Head of caudate nucleus (tissue), 42 donors: ENCODE measurements at places on chromosomes 4 and X.

- no peak for DNase-seq
Measured at GRCh38 chr4:1029529-1029928, 18.1 kb downstream of the FGFRL1 start.

GRCh38 chrX:35046660-35047296 is 104.2 kb downstream of the FAM47B start:
- DNase-seq = no peak

- no peak for DNase-seq
Measured at GRCh38 chrX:111282139-111282538, 11.9 kb upstream of the CAPN6 start.

GRCh38 chr4:102343964-102344519 is 1.2 kb downstream of the SLC39A8 start:
- DNase-seq = peak; percentile 40

DNA sequence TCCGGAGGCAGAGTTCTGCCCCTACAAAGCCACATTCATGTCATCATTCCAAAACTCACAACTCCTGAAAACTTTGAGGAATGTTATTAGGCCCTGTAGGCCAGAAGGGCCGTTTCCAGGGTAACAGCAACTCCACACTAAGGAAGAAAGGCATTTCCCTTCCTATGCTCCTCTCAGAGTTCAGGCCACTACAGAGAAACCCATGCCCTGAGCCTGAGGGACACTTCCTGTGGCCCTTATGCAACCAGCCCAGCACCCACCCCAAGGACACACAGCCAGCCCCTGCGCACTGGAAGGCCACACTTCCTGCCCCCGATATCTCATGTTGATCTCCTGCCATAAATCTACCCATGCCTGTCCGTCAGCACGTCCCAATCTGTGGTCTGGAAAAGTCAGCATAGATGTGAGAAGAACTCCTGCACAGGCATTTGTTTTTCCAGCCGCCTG is 289.3 kb downstream of the BCOR start:
- DNase-seq = no peak

GRCh38 chr4:48578132-48578968 is 88.3 kb downstream of the ZAR1 start:
- DNase-seq = no peak

- DNase-seq = no peak
Measured at GRCh38 chrX:152038804-152039203, 64.3 kb upstream of the GABRE start.

GRCh38 chrX:25527156-25527555 is 511.4 kb upstream of the ARX start:
- no peak for DNase-seq

DNA sequence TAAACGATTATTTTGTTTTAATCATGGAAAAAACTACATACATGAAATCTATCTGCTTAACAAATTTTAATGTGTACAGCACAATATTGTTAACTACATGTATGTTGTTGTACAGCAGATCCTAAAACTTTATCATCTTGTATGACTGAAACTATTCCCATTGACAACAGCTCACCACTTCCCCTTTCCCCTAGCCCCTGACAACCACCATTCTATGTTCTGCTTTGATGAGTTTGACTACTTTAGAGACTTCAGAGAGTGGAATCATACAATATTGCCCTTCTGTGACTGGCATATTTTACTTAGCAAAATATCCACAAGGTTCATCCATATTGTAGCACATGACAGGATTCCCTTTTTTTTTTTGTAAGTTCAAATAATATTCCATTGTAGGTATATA is 185.9 kb downstream of the CFAP299 start:
- no peak for DNase-seq

DNA sequence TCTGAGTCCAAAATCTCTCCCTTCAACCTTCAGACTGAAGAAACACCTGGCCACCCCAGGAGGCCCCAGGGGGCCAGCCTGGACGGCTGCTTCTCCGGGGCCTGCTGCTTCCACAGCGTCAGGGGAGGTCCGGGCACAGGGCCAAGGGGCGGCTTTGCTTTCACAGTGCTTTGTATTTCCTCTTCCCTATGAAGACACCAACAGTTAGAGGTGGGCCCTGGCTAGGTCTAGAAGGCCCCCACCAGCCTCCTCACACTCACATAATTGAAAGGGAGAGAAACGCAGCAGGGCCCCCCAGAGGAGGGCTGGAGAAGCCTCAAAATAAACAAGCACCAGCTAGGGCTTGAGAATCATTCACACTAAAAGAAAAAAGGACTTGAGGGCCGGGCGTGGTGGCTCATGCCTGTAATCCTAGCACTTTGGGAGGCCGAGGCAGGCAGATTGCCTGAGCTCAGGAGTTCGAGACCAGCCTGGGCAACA is 17.8 kb downstream of the SCD5 start:
- peak; percentile 69 for DNase-seq

DNA sequence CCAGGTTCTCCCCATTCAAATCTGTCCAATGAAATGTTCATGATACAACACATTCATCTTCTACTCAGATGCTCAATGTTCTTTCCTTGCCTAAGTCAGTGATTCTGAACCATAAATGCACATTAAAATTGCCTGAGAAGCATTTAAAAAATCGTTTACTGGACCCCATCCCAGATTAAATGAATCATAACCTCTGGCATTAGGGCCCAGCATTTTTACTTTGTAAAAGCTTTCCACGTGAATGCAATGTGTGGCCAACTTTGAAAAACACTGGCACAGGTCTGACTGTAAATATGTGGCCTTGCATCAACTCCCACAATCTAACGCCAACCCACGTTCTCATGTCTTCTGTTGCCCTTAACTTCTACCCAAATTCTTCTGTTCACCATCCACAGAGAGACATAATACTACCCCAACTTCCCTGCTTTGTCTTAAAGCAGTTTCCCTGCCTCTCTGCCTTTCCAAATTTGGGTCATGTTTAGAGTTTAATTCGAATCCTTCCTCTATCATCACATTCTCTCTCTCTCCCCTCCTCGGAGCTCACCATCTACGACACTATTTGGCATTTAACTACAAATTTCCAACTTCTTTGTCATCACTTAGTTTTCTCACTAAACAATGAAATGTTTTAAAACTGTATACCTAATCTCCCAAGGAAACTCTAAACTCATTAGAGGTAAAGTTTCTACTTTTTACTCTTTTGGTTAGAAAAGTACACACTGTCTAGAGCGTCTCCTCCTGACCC is 78.7 kb downstream of the PRKG2 start:
- DNase-seq = no peak

DNA sequence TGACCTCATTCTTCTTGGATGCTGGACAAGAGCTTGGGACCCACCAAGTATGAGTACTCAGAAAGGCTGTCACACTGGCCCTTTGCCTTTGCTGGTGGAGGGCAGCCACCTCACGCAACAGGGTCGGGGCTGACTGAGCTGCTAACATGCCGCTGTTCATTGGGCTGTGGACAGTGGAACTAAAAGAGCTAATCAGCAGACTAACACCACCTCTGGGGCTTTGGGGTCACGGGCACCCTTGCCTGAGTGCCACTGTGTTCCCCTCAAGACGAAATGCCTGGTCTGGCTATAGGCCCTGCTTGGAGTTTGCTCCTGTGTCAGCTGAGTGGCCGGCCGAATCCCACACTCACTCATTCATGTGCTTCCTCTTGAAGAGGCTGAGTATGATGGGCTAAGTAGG is 559.6 kb downstream of the SPRY1 start:
- no peak for DNase-seq

- DNase-seq = no peak
Measured at GRCh38 chr4:138666366-138666765, 349.2 kb upstream of the NOCT start.

DNA sequence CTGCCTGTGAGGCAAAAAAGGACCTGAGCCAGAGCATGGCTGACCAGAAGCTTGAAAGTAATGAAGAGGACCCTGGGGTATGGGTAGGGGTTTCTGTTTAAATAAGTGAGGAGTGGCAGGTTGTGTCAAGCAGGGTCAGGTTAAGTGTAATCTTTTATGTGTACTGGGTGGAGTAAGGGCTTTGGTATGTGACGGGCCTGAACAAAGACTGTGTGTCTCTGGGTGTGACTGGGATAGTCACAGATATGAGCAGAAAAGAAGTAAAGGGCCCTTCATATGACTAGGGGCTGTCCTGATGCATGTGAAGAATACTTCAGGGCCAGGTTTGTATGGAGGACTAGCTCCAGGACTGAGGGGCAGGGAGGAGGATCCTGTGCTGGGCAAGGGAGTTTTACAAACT is 82.4 kb downstream of the ITIH6 start:
- no peak for DNase-seq

DNA sequence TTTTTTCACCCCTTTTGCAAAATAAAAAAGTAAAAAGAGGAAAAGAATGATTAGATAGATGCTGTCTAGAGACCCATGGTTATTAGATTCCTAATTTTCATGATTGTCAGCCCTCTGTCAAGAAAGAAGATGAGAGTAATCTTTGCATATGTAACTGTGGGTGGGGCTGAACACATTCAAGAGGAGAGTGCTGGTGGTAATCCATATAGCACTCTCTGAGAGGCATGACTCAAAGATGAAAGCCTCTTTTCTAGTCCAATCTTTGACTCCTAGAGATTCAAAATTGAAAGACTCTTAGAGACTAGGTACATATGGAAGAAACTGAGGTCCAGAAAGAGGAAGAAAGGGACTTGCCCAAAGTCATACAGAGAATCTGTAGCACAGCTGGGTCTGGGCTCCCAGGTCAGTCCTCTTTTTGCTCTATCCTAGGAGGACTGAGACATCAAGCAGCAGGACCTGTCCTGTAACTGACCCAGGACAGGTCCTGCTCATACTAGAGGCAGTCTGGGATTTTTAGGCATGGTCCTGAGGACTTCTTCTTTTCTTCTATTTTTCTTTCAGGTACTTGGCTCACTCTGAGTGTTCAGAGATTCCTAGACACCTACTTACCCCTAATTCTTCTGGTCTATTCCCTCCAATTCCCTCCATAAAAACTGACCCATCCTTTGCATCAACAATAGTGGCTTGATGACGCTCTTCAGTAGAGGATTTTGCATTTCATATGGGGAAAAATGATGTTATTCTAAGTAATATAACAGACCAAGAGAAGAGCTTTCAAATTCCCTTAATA is 23.8 kb downstream of the VSIG4 start:
- DNase-seq = no peak

DNA sequence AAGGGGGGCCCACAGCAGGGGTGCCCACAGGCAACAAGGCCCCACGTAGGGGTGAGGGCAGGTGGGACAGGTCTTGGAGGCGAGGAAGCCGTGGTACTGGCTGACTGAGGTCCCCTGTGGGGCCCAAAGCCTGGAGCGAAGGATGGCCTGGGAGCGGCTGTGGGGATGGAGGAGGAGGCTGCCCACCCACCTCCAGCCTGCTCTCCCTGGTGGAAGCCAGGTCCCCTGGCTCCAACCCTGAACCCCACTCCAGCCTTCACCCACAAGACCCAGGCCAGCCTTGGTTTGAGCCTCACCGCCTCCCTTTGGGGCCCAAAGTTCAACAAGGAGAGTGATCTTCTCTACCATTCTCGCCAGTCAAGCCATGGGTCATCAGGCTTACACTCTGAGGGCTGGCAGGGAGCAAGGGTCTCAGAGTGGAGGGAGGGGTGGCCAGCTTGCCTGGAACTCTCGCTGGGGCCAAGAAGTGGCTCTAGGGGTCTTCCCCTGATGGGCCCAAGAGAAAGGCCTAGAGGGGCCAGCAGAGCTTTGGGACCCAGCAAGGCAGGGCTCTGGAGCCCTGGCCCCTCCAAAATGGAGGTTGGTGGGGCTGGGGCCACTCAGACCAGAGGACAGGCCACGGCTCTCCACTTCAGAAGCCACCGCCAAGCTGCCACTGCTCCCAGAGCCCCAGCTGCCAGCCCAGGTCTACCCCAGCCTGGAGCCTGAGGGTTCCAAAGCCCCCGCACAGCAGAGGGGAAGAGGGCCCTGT is 5.0 kb downstream of the PNCK start:
- peak; percentile 25 for DNase-seq

DNA sequence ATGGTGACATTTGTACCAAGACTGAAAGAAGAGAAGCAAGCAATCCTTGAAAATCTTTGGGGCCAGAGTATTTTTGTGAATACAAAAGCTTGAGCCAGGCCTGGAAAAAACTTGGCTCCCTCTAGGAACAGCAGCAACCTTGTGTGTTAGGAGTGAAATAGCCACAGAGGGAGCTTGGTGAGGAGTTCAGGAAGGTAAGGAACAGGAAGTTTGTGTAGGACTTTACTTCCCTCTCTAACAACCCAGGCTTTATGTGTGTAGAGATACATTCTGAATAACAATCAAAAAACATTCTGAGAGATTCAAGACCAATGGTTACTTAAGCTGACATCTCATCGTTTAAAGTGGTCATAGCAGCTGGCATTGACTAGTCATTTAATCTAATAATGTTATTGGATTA is 668.5 kb downstream of the PCDH18 start:
- DNase-seq = no peak

- DNase-seq = no peak
Measured at GRCh38 chrX:3940000-3940610, 226.7 kb upstream of the PRKX start.

DNA sequence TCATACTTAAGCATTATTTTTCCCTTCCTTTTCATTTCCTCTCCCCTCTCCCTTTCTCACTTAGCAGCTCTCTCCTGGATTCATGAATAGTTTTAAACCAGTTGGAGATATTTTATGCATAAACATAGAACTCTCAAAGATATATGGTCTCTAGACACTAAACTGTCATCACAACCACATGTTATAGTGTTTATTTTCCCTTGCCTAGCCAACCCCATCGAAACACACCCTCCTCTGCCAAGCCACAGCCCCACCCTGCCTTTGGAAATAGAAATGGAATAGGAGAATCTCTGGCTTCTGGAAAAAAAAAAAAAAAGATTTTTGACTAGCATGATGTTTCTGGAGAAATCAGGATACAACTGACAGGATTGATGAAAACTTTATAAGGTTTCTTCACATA is 64.8 kb upstream of the RBPJ start:
- no peak for DNase-seq

DNA sequence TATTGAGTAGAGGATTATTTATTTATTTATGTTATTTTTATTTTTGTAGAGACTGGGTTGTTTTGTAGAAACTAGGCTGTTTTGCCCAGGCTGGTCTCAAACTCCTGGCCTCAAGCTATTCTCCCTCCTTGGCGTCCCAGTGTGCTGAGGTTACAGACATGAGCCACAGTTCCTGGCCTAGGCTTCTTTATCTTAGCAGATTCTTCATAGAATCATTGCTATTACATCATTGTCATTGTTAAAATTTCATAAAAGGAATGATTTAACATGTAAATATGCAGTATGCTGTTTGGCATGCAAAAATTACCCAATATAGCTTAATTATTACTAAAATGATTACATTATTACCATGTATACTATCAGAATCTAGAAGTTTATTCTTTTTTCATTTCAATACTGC is 24.2 kb downstream of the SULT1E1 start:
- no peak for DNase-seq

- DNase-seq = peak; percentile 21
Measured at GRCh38 chr4:99816545-99817308, at the start of gene DAPP1. Gene DAPP1, plus strand, starts transcription at chr4:99816827. Its CDS starts 87 bp downstream, at chr4:99816914.
